Upper lobe of left lung (tissue), 6 donors: ENCODE measurements at places on chromosomes 7 and 10. TPM values are rescaled to one million over a fixed set of nuclear protein-coding genes. Genes with fewer than 3 reads are reported as not detected.
A peak's percentile ranks its signal among the peaks of the same experiment; 100 is the strongest.

DNA sequence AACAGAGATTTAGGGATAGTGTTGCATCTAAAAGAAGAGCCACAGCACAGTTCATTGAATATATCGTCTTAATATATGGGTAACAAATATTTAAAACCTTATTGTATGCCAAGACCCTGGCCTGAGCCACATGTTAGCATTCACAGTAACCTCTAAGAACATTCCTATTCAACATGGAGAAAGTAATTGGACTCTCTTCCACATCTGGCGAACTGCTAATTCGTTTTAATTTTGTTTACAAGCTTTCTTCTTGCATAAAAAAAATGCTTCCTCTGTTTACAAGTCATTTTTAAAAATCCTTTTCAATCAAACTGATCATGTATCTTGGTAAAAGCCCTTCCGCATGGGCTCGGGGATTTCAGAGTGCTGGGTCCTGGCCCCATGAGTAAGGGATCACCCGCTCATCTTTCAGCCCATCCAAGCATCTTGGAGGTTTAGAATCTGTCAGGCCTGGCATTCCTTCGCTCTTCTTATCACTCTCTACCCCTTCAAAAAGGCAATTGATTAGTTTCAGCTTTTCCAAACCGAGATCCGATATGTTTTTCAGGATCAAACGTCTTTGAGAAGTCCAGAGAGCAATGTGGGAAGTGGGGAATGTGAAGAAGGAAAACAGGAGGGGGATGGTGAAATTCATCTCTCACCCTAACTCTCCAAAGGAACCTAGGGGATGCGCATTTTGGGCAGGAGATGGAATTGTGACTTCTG, 7.3 kb downstream of the TWIST1 start:
- H3K27me3 ChIP-seq, result peaks cover 6% of the 10 kb centered on the region
- no peaks in the 10 kb centered on the region for H3K36me3 ChIP-seq
- DNase-seq, result no peak
- no peak overlapping the region for H3K4me3 ChIP-seq
- H3K27ac ChIP-seq, result no peak overlapping the region

DNA sequence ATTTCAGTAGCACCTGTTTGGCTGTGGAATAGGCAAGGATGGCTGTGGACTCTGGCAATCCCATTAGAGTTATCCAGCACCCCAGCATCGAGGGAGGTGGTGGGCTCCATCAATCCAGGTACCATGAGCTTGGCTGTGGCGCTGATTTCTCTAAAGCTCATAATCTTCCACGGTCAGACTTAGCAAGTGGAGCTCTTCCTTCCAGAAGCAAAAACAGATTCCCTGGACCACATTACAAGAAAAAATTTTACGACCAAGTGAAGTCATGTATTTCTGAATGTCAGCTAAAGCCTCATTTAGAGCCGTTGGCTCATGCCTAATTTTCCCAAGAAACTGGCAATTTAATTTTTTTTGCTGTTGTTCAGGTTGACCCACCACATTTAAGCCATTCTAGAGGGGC, 135.1 kb downstream of the CELF2 start:
- no peak overlapping the region for H3K4me3 ChIP-seq
- no peak overlapping the region for H3K27ac ChIP-seq
- peaks cover 28% of the 10 kb centered on the region for H3K4me1 ChIP-seq
- DNase-seq, result no peak
- H3K36me3 ChIP-seq, result no peaks in the 10 kb centered on the region

- H3K4me1 ChIP-seq, result no peaks in the 10 kb centered on the region
- H3K27me3 ChIP-seq, result no peaks in the 10 kb centered on the region
- H3K27ac ChIP-seq, result no peak overlapping the region
- no peaks in the 10 kb centered on the region for H3K36me3 ChIP-seq
These were observed 75.0 kb downstream of the WNT2 start for GRCh38 chr7:117247809-117248208.

- H3K27ac ChIP-seq, result no peak overlapping the region
- H3K27me3 ChIP-seq, result no peaks in the 10 kb centered on the region
- no peak for DNase-seq
- H3K36me3 ChIP-seq, result no peaks in the 10 kb centered on the region
- H3K4me1 ChIP-seq, result peaks cover 6% of the 10 kb centered on the region
These were observed 3.9 kb upstream of the MIOS start for GRCh38 chr7:7562736-7563135.

GRCh38 chr10:122656741-122657140, 42.9 kb downstream of the C10orf120 start:
- H3K4me1 ChIP-seq, result peaks cover 29% of the 10 kb centered on the region
- DNase-seq, result peak; percentile 10
- no peak overlapping the region for H3K4me3 ChIP-seq
- H3K27me3 ChIP-seq, result no peaks in the 10 kb centered on the region
- H3K27ac ChIP-seq, result peak overlapping the region; percentile 24
- H3K36me3 ChIP-seq, result no peaks in the 10 kb centered on the region

DNA sequence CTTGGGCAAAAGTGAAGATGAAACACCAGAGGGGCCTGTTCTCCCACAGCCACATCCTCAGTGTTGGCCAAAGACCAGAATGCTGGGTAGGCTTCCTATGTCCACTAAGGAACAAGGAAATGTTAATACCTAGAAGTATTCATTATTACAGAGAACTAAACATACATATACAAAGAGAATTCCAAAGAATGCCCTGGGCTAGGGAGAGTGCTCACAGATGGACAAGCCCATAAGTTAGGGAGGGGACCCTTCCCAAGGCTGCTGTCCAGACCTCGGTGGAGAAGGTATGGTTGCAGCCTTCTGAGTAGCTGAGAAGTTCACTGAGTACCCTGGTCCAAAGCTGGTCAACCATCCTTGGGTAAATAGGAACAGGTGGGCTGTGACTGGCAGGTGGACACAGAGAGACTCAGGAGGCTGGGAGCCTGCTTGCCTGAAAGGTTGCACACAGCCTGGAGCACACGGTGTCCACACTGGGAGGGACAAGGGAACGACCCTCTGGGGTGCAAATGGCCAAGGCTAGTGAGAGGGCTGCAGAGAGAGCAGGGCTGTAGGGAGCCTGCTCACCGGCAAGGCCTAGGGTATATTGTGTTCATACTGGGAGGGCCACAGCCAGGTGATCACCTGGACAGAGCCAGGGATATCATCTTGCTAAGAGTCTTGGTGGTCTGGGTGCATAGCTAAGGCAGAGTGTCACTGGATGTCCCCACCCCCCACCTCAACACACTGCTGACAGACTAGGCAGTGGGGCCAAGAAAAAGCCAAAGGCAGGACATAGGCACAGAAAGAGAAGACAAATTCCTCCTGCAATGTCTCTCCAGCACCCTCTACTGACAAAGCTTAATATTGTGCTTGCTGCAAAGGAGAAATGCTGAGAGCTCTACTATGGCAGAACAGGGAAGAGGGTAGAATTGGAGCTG, 40.3 kb downstream of the CPVL start:
- no peak overlapping the region for H3K27ac ChIP-seq
- no peak for DNase-seq
- peaks cover 16% of the 10 kb centered on the region for H3K4me1 ChIP-seq
- no peaks in the 10 kb centered on the region for H3K36me3 ChIP-seq
- H3K27me3 ChIP-seq, result no peaks in the 10 kb centered on the region

- H3K27me3 ChIP-seq, result no peaks in the 10 kb centered on the region
- H3K4me3 ChIP-seq, result peak overlapping the region; percentile 95
- DNase-seq, result peak; percentile 45
- H3K36me3 ChIP-seq, result no peaks in the 10 kb centered on the region
These were observed 743 bp downstream of the RBM17 start for GRCh38 chr10:6089334-6090219.

GRCh38 chr10:57605948-57606485, 661.7 kb downstream of the IPMK start:
- no peaks in the 10 kb centered on the region for H3K36me3 ChIP-seq
- H3K4me1 ChIP-seq, result no peaks in the 10 kb centered on the region
- no peaks in the 10 kb centered on the region for H3K27me3 ChIP-seq
- no peak for DNase-seq
- no peak overlapping the region for H3K27ac ChIP-seq

DNA sequence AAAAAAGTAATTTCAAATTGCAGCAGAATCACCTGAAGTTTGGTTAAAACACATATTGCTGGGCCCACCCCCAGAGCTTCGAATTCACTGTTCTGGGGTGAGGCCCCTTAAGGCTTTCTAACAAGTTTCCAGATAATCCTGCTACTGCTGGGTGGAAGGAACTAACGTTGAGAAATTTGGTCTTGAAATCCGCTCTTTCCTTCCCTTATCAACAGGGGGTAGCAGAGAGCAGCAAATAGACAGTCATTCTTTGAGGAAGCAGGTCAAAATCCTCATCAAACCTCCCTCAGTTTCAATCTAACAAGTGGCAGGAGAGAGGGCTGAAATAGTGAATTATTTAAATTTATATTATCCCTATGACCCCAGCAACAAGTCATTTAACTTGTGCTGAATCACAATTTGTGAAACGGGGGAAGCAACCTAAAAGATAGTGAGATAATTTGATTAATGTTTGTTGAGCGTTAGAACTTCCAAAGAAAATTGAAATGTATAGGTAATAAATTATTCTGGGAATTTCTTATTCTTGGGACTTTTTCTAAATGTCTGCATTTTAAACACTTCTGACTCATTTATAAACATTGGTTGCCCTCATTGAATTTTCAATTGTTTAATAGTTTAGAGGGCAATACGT, 21.7 kb upstream of the MALSU1 start:
- no peak overlapping the region for H3K27ac ChIP-seq
- H3K4me1 ChIP-seq, result no peaks in the 10 kb centered on the region
- H3K27me3 ChIP-seq, result no peaks in the 10 kb centered on the region
- H3K4me3 ChIP-seq, result no peak overlapping the region

DNA sequence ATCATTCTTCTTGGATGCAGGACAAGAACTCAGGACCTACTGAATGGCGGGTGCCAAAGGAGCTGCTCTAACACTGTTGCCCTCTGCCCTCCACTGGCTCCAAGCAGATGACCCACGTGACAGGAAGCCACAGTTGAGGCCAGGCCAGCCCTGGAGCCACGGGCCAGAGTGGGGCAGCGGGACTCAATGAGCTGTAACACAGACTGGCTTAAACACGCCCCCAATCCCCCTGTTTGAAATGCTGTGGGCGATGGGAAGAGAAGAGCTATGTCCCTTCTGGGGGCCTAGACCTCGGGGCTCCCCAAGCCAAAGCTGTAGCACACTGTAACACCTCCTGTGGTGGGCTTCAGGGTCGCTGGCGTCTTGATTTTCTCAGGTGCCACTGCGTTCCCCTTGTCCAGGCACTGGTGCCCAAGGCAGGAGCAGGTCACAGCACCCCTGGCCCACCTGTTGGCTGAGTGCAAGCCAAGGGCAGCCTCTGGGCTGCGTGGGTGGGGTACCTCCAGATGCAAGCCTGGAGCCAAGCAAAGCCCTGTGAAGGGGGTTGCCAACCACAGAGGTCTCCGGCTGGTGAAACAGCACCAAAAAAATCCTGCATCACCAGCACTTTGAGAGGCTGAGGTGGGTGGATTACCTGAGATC, 18.6 kb upstream of the ZMIZ2 start:
- peaks cover 8% of the 10 kb centered on the region for H3K4me1 ChIP-seq
- no peaks in the 10 kb centered on the region for H3K27me3 ChIP-seq
- H3K36me3 ChIP-seq, result no peaks in the 10 kb centered on the region

DNA sequence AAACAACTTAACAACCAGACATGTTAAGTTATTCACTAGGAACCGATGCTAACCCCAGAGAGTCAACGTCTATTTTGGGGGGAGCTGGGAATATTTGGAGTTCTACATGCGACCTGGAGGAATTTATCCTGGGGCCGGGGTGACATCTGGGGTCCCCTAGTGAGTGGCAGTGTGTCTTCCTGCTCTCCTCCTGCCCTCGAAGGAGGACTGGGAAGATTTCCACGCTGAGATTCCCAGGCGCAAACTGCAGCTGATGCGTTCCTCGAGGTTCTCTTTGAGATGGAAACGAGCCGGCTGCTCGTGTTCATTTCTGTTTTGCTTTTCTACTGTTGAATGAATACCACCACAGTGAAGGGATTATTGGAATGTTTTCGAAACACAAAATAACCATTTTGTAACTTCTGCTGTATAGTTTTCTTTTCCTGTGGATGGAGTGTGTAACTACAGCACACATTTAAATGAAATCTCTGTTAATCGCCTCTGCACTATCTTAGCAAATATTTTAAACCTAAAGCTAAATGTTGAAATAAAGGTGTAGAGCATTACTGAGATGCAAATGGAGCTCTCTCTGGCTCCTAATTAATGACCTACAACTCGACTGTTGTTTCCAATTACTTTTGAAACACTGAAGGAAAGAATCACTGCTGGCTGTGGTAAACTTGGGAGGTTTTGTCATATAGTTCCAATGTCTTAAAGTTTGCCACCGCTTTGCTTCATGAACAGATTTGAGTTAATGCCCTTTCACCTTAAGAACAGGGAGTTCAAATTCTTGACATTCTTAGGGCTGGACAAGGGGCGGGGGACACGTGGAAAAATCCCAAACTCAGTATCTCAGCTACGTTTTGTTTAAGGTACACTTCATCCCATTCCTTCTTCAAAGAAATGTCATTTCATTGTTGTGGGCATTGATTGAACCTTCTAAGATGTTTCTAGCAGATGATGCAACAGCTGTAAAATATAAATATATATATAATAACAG, 21.1 kb downstream of the GATA3 start:
- no peaks in the 10 kb centered on the region for H3K27me3 ChIP-seq
- H3K4me3 ChIP-seq, result no peak overlapping the region
- no peaks in the 10 kb centered on the region for H3K36me3 ChIP-seq
- peaks cover 5% of the 10 kb centered on the region for H3K4me1 ChIP-seq
- DNase-seq, result no peak

GRCh38 chr10:45199205-45199740, 116.1 kb downstream of the OR13A1 start:
- no peak overlapping the region for H3K27ac ChIP-seq
- H3K36me3 ChIP-seq, result no peaks in the 10 kb centered on the region
- no peaks in the 10 kb centered on the region for H3K4me1 ChIP-seq

GRCh38 chr7:36214608-36215456, 61.8 kb downstream of the EEPD1 start:
- no peaks in the 10 kb centered on the region for H3K36me3 ChIP-seq
- H3K27me3 ChIP-seq, result no peaks in the 10 kb centered on the region
- no peak overlapping the region for H3K27ac ChIP-seq
- H3K4me1 ChIP-seq, result no peaks in the 10 kb centered on the region
- H3K4me3 ChIP-seq, result no peak overlapping the region
- DNase-seq, result peak; percentile 55

DNA sequence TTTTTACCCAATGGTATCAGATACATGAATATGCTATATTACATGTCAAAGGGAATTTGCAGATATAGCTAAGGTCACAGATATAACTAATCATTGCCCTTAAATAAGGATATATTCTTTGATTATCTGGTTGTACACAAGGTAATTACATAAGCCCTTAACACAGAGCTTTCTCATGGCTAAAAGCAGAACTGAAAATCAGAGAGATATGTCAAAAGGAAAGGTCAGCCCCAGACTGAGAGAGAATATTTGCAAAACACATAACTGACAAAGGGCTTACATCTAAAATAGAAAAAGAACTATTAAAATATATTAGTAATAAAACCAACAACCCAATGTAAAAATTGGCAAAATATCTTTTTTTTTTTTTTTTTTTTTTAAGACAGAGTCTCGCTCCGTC, 1029.5 kb upstream of the LRRN3 start:
- H3K36me3 ChIP-seq, result no peaks in the 10 kb centered on the region
- H3K27ac ChIP-seq, result no peak overlapping the region
- no peak for DNase-seq

Gene BAIAP2L1
- total RNA-seq, result 30.9 TPM

Gene TAS2R5
- total RNA-seq, result 1.8 TPM

Gene MACC1
- 12.1 TPM for total RNA-seq

Gene MACROH2A2
- 10.9 TPM for total RNA-seq
